ENCODE measurements at places on chromosomes 2 and 18. TPM values are rescaled to one million over a fixed set of nuclear protein-coding genes. Genes with fewer than 3 reads are reported as not detected.

OSBPL6 gene
- total RNA-seq: 2.3 TPM

LPIN1 gene
- 66.6 TPM for total RNA-seq

CPS1 gene
- total RNA-seq: 0.88 TPM

RESP18 gene
- not detected for total RNA-seq

DSC3 gene
- 0.23 TPM for total RNA-seq

TXNDC2 gene
- not detected for total RNA-seq

DSC2 gene
- total RNA-seq: not detected

ATOH8 gene
- 12.7 TPM for total RNA-seq

CTAGE1 gene
- not detected for total RNA-seq

PHLPP1 gene
- 10.8 TPM for total RNA-seq
